NCI-H82 (cell line): ENCODE measurements at places on chromosomes 1 and 21.

DNA sequence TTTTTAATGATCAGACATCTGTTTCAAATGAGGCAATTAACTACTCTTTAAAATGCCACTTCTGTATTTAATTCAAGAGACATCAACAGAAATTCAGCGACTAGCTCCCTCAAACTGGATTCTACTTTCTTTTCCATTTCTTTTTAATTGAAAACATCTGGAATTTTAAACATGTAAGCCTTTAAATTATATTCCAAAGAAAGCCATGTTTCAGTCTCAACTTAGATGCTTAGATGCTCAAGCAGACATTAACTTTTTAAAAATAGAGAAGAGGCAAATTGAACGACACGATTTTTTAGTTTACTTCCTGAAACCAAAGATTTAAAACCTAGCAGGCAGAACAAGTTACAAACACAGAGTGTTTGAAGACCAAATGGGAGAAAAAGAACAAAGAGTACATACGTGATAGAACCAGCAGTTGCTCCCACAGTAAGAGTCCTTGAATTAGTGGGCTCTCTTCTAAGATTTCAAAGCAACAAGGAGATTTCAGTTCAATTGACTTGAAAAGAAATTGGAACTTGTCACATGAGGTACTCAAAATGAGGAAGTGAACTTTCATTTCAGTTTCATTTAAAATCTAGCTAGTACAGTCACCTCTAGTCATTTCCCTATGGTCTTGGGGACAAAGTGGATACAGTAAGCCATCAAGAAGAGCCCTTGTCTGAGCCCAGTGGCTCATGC lies at the start of gene CTSS:
Gene CTSS, minus strand, starts transcription at position 483 of the 681 bp plus-strand sequence. CDS start 1,015 bp downstream, outside the sequence.
- no peak for DNase-seq

- DNase-seq = no peak
Measured at GRCh38 chr1:79815115-79815514, 808.6 kb upstream of the ADGRL4 start.

DNA sequence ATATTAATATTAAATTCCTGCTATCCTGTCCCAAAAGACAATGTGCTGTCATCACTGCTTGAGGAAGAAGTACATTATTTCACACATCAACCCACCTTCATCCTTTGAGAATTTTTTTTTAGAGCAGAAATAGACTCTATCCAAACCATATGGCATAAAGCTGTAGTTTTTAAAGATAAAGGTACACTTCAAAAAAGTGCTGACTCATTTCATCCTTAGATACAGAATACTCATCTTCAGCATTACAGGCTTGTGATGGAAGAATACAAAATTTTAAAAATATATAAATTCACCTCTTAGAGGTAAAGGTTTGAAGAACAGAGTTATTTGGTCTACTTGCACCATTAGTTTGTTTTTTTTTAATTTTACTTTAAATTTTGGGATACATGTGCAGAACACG lies 126.7 kb upstream of the ERG start:
- DNase-seq = no peak

DNA sequence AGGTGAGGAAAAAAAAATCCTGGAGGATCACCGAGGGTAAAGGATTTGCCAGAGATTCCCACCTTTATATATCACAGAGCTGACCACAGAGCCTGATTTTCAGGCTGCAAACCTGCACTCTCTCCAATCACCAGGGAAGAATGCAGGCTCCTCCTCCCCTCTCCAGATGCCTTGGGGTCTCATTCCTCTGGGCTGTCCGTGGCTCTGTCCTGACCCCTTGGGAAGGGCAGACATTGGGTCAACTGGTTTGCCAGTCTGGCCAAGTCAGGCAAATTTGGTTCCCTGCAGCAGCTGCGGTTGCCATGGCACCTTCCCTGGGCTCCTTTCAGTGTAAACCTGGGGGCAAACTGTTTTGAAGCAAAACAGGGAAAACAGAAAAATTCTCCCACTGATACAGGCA lies 11.6 kb upstream of the OPRD1 start:
- DNase-seq = no peak

DNA sequence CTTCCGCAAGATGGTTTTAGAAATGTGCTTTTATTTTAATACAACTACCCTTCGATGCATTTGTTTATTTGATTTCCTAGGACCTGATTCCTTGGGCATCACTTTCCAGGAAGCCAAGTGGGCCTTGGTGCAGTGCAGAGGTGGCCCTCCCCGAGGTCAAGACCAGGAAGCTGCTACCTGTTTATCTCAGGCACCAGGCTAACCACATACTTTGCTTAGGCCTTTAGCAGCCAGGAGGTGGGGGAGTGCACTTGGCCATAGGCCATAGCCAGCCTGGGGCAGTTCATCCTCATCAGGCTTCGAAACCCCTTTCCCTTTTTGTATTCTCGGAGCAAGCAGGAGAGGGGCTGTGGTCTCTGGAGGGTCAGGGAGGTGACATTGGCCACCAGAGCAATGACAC lies 45.4 kb downstream of the SMYD2 start:
- DNase-seq = no peak

DNA sequence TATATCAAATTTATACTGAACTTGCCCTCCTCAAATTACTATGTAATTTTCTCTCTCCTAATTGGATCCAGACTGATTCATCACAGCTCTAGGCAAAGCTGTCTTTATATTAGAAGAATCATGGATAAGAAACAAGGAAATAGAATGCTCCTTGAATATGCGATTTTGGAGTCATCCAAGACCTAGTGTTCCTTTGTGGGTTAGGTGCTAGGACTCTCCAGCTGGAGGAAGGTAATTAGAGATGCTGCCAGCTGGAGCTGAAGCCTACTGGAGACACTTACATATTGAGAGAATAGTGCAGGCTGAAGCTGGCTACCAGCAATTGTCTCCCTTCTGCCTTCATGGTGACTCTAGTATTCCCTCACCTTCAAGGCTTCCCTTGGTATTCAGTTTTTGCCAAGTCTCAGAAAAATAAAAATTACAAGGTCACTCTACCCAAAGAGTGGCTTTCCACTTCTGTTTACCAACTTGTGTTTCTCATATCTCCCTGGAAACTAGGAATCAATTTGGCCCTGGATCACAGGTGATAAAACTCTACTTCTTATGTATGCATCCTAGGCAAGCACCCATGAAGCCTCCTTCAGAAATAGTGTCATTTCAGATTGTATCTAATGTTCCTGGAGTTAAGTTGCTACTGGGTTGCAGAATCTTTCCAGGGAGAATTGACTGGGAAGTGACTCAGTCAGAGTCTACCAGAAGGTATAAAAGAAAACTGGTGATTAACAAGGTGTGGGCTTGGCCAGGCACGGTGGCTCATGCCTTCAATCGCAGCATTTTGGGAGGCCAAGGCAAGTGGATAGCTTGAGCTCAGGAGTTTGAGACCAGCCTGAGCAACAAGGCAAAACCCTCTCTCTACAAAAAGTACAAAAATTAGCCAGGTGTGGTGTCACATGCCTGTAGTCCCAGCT lies 24.4 kb upstream of the DOCK7 start:
- DNase-seq = peak; percentile 33

DNA sequence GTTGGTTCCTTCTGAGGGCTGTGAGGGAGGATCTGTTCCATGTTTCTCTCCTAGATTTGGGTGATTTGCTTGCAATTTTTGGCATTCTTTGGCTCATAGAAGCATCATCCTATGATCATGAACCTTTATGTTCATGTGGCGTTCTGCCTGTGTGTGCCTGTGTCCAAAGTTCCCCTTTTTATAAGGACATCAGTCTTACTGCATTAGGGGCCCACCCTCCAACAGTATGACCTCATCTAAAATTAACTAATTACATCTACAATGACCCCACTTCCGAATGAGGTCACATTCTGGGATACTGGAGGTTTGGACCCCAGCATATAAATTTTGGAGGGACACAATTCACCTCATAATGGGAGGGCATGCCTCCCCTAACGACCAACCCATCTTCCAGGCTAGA lies 12.8 kb upstream of the CAMK1G start:
- DNase-seq = no peak

- DNase-seq = no peak
Measured at GRCh38 chr1:58000821-58001220, 545.7 kb downstream of the OMA1 start.

DNA sequence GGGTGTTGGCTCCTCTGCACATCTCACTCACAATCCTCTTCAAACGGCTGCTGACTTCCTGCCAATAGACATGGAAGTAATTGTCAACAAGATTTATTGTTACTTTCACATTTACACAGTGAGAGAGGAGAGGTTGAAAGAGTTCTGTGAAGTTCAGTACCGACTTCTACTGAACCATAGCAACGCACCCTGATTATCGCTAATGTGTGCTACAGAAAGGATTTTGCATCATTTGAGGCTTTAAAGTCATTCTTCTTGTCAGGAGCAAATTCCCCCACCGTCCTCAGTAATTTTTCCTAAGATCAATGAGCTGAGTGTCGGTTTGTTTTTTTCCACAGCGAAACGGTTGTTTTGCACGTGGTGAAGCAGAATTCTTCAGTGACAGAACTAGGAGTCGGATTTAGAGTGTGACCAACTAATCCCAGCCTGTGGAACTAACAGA lies 361.0 kb downstream of the ADGRL2 start:
- no peak for DNase-seq

- peak; percentile 96 for DNase-seq
Measured at GRCh38 chr1:204806943-204807687, 63.5 kb upstream of the NFASC start.

GRCh38 chr1:43573066-43573800 lies 42.5 kb downstream of the PTPRF start:
- no peak for DNase-seq

DNA sequence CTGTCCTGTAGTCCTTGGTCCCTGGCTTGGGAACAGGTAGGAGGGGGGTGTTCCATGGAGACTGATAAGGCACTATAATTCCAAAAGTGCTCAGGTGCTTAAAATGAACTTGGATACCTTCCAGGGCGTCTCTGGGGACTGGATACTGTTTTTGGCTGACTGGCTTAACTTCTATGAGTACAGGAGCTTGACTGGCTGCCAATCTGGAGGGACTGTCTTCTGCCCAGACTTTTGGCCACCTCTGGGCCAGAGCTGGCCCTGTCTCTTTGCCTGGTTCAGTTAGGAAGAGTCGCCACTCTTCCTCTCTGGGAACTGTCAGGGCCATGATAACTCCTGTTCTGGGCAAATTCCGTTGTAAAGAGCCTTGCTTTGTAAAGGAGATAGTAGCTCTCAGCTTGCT lies 407.0 kb downstream of the TGFB2 start:
- no peak for DNase-seq

- DNase-seq = peak; percentile 98
Measured at GRCh38 chr1:21586222-21586621, 77.0 kb downstream of the ALPL start.

DNA sequence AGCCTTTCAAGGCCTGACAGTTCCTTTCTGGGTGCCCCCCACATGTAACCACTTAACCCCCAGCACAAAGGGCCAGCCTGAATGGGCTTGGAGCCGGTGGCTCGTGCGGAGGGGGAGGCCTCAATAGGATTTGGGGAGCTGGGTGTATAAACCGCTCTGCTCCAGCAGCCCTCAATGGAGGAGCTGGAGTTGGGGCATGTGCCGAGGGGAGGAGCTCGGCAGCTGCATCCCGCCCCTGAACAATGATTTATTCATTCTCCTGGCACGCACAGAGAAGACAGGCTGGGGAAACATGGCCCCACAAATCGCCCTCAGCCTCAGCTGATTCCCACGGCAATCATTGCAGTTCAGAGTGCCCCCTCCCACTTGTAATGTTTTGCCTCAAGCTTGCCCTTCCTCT lies 6.9 kb upstream of the C1orf216 start:
- DNase-seq = peak; percentile 13

DNA sequence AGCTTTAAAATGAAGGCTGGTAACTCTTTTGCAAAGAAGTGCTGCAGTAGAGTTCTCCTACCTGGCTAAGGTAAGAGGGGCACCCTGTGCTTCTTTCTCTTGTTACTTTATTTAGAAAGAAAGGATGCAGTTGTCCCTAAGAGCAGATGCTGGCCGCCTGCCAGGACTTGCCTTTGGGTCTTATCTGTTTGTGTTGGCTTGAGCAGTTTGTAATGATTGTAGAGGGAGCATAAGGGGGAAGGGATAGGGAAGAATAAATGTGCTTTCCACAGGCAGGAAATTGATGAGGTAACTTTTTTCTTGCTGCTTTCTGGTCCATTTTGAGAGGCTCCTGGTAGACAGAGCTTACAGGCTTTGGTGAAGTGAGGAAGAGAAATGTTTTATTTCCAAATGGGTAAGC lies 229.6 kb downstream of the HHAT start:
- DNase-seq = peak; percentile 88

GRCh38 chr1:20114021-20114648 lies 5.2 kb downstream of the PLA2G2D start:
- DNase-seq = no peak

GRCh38 chr1:211939876-211940468 lies 95.4 kb downstream of the INTS7 start:
- DNase-seq = no peak

- DNase-seq = no peak
Measured at GRCh38 chr1:238171985-238172384, 281.3 kb upstream of the ZP4 start.

- no peak for DNase-seq
Measured at GRCh38 chr1:15408890-15409387, 749 bp upstream of the EFHD2 start.

DNA sequence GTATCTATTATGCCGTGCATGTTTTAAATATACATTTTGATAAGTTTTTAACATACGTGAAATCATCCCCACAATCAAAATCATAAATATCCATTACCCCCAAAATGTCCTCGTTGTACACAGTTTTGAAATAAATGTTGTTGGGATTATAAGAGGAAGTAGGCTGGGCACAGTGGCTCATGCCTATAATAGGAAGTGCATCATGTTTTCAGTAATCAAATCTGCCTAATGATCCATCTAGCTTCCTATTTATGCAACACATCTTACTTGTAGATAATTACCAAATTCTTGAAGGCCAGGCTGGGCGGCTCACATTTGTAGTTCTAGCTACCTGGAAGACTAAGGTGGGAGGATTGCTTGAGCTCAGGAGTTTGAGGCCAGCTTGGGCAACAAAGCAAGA lies 15.0 kb upstream of the IFNGR2 start:
- DNase-seq = no peak

- DNase-seq = no peak
Measured at GRCh38 chr1:196078691-196079090, 529.5 kb downstream of the KCNT2 start.

- DNase-seq = peak; percentile 41
Measured at GRCh38 chr1:79259390-79260336, 253.1 kb upstream of the ADGRL4 start.

DNA sequence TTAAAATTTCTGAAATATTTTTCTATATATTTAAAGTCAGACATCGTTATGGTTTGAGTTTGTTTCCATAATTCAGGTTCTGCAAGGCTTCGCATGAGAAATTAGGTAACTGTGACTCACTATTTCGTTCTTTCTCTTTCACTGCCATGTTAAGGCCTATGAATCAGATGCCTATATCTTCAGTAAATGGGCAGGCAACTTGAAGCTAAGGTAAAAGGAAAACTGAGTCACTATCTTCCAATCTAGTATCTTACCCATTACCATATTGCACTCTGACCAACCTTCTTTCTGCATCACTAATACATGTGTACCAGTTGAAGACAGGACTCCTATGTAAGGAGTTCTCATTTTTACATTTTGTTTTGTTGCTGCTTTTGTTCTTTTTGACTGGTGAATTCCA lies 37.8 kb downstream of the PYHIN1 start:
- DNase-seq = no peak

DNA sequence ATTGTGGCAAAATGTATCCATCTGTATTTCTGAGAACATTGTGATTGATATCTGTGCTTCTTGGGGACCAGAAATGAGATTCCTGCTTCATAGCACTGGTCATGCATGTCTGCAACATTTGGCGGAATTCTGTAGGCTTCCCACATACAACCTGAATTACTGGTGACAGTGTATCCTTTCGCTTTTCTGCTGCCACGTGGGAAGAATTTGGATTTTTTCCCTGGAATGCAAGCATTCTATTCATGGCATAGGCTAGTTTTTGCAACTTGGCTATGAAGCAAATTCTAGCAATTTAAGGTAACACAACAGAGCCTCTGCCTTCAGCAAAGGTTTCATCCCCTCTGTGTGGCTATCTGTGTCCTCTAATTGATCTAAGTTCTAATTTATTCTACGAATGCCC lies 85.9 kb downstream of the BCAR3 start:
- DNase-seq = no peak
